ENCODE measurements at places on chromosomes 3 and 15.

DNA sequence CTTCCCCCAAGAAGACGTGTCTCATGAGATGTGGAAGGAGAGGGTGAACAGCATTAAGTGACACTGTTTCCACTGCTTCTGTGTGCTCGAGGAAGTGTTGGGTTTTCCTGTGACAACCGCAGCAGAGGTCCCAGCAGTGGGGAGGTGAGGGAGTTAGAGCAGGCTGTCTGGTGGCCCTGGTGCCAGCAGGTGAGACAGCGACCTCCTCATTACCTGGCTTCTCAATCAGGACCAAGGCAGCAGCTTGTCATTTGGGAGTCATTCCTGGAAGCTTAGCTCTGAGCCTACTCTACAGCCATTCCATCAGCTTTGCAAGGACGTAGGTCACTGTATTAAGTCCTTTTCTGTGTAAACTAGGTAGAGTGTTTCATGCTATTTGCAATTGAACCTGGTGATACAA is 63.3 kb upstream of the RGMA start:
- no peak for ATAC-seq

- no peak for ATAC-seq
These were observed 69.9 kb upstream of the GOLIM4 start for GRCh38 chr3:168165390-168166269.

DNA sequence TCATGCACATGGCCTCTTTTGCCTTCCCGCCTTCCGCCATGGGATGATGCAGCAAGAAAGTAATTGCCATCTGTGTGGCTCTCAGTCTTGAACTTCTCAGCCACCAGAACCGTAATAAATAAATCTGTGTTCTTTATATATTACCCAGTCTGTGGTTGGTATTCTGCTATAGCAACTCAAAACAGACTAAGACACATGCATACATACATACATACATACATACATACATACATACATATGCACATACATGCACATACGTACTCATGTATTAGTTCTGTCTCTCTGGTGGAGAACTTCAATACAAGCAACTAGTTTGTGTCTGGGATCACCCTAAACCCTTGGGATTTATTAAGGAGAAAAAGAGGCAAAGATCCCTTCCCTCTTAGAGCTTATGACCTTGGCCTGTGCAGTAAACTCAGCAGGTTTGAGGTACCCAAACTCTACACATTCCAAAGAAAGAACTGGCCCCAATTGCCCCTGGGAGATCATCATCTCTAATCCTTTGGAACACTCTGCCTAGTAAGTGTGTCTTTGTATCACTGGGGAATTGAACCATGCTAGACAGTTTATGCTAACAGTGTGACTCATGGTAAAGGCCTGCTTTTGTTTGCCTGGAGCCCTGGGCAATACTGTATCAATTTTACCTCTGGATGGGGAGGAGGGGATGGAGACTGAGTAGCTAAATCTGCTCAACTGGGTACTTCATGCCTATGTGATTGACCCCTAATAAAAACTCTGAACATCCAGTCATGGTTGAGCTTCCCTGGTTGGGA is 115.6 kb upstream of the LMCD1 start:
- no peak for ATAC-seq

- peak; percentile 65 for ATAC-seq
These were observed at the start of gene TMEM108 for GRCh38 chr3:133038089-133038730. Gene TMEM108, plus strand, starts transcription at chr3:133038391.

- peak; percentile 34 for ATAC-seq
These were observed 43.7 kb downstream of the SRPRB start for GRCh38 chr3:133849346-133849745.

- ATAC-seq, result peak; percentile 6
These were observed 91.5 kb upstream of the CHD2 start for GRCh38 chr15:92808598-92809063.

GRCh38 chr3:193922034-193922774 is 213.7 kb upstream of the HES1 start:
- no peak for ATAC-seq

- no peak for ATAC-seq
These were observed 29.1 kb downstream of the CADM2 start for GRCh38 chr3:84987706-84988504.

GRCh38 chr15:33722005-33722672 is 246.2 kb upstream of the CHRM5 start:
- peak; percentile 71 for ATAC-seq

Data from activated T-helper 17 cell treated with anti-CD3 and anti-CD28 coated beads, Interleukin-2, amount 50 U/mL, for 72 hours (primary cell).